ENCODE measurements at places on chromosomes 3 and 15.

DNA sequence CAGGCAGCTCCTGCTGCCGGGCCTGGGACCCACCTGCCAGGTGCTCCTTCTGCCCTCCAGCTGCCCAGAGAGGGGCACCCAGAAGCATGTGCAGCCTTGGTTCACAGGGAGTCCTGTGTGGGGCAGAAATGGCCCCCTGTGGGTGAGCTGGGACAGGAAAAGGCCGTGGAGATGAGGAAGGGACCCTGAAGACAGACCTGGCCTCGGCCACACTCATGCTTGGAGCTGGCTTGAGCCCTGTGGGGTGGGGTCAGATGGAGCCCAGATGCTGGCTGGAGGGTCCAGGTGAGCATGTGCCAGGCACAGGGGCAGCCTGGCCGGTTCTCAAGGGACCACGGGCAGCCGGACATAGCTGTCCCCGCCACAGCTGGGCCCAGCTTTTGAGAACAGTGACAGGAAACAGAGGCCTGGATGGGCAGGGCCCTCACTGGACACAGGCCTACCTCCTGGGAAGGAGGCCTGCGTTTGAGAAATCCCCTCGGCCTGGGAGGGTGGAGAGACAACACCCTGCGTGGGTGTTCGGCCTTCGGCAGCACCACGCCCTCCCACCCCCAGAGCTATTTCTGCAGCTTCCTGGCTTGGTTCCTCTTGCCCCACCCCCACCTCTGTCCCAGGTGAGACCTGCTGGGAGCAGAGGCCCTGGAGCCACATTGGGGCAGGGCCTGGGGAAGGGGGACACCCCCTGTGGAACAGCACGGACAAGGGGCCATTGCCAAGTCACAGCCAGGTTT, 132.6 kb upstream of the MEF2A start:
- no peak for DNase-seq

- no peak for DNase-seq
Observed at GRCh38 chr3:42685891-42686820, 819 bp downstream of the KLHL40 start.

DNA sequence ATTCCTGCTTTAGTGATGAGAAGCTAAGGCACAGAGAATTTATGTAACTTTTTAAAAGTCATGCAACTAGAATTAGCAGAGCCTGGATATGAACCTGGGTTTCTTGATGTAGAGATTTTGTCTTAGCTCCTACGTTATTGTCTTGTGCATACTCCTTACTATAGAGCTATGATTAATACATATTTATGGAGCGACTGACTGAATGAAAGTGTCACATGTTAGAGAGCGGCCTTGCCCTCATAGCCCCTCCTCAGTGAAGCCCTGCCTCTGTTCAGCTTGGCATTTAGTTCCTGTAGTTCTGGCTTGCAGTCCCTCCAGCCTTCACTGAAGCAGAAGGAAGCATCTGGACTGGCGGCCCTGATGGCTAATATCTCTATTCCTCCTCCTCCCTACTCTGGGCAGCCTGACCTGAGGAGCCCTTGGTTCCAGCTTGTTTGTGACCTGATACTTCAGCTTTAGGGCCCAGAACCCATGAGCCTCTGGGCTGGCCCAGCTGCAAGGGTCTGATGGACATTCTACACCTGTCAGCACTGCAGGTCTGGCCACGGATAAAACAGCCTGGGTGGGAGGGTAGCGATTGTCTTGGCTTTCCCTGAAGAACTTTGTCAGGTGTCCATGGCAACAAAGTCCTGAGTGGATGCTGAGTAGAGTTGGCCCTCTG, 13.4 kb upstream of the AGBL1 start:
- no peak for DNase-seq

DNA sequence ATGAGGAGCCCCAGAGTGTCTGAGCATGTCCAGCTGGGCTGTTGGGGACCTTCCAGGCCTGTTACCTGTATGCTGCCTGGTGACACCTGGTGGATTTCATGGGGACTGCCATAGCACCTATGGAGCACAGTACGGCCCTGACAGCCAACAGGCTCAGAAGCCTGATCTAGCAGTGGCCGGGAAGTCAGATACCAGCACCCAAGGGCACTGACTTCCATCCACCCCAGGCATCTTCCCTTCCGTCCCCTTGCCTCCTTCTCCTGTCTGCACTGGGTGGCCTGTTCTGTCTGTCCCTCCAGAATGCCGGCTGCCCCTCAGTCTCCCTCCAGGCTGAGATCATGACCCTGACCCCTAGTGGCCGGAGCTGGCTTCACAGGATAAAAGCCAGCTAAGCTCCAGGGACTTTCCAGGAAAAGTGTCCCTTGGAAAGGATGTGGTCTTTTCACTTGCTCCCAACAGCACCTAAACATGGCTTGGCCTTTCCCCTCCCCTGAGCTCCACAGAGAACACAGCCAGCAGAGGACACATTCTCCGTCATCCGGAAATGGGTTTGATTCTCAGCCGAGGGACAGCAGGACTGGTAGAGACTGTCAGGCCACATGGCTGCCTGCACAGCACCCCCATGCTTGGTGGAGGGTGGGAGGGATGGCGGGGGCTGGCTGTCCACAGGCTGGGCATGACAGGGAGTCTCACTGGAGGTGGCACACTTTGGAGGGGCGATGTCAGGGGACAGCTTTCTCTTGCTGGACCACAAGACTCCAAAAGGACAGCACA, 9.5 kb downstream of the RPS17 start:
- peak; percentile 59 for DNase-seq

DNA sequence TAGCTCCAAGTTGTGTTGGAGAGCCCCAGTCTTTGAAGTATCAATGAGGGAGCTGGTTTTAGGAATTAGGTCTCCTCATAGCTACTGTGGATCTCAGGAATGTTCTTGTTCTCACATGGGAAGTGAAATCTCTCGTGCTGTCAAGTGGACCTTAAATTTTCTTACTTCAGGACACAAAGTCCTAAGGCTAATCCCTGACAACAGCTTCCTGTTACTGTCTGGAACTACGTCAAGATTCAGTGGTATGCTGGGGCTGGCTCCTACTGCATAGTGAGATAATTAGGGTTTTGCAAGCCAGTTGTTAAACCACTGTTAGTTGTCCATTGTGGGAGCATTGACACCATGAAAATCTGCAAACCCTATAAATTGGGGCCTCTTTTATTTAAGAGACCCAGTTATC, 22.8 kb downstream of the MESP1 start:
- DNase-seq: no peak

GRCh38 chr3:173287361-173287760, 110.2 kb upstream of the NLGN1 start:
- no peak for DNase-seq

DNA sequence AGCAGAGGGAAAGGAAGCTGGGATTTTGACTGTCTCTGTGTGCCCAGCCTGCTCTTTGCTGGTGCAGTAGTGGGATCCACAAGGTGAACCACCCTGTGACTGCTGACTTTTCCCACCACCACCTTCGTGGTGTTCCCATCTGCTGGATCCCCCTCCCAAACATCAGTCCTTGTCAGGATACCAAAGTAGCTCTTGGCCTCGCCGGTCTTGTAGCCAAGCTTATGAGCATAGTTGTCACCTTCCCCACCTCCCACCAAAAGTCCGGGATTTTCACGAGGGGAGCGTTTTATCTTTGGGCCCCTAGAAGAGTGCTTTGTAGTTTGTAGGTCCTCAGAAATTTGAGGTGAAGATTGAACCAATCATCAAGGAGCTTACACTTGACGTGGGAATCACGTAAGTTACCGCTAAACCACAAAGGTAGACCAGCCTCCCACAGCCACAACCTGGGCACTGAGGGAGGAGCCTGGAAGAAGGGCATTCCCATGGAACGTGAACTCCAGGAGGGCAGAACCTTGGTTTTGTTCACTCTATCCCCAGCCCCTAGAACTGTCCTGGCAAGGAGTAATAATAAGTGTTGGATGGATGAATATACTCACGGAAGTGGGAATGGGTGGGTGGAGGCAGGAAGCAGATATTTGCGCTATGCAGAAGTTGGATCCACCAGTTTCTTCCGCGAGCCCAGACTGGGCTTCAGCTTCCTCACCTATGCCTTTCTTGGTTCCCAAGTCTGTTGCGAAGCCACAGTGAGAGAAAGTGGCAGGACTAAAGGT, 814 bp upstream of the TEX264 start:
- DNase-seq: no peak

DNA sequence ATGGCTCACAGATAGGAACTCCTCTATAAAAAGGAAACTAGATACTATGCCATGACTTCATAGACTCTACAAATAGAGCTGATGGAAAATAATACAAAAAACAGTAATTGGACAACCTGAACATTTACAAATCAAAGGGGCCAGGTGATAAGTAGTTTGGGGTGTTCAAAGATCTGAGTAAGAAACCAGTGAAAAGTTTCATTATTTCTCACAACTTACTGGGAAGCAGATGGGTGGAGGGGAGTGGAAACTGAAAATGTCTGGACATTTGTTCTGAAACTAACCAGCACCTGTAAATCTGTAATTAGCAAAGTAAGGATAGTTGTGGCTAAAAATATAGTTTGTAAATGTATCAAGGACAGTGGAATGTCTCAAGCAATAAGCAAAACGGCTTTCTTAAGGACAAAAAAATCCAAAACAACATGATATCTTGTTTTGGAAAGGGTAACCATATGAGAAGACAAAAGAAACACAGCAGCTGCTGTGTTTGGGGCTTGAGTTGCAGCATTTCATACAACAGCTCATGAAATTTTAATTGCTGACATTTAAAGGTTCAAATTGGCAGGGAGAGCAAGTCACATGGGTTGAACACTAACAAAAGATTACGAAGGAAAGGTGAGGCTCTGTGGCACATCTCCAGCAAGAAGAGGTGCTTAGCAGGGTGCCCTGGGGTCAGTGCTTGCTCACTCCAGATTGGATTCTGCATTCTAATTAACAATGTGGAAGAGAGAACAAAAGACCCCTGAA, 26.8 kb upstream of the THBS1 start:
- DNase-seq: no peak

DNA sequence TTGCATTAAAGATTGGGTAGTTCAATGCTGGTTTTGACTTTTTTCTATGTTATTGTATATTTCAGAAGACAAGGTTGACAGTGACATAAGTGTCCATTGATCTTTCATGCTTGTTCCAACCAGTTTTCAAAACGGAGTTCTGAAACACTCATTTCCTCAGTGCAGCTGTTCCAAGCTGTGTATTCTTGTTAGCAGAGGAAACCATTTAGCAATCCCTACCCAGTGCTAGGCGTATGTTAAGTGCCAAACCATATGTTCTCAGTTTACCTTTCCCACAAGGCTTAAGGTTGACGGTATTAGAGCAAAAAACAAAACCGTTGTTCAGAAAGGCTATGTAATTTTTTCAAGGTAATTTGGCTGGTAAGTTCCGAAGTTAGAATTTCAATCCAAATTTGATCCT, 9.1 kb downstream of the ATOSA start:
- no peak for DNase-seq

- DNase-seq: no peak
Observed at GRCh38 chr3:11457135-11457534, 184.9 kb downstream of the ATG7 start.

- no peak for DNase-seq
Observed at GRCh38 chr3:127815001-127815400, 7.3 kb downstream of the MGLL start.

GRCh38 chr15:66880380-66881155, 178.5 kb downstream of the SMAD6 start:
- no peak for DNase-seq

- DNase-seq: no peak
Observed at GRCh38 chr3:182315313-182315712, 478.0 kb upstream of the ATP11B start.

- peak; percentile 84 for DNase-seq
Observed at GRCh38 chr3:126982471-126983175, at the start of gene PLXNA1. Gene PLXNA1 (plus strand): TSS chr3:126983115. CDS start chr3:126988594, 5,479 bp downstream.

- DNase-seq: no peak
Observed at GRCh38 chr3:185560676-185561075, 8.3 kb upstream of the LIPH start.

GRCh38 chr3:14237457-14237856, 58.8 kb downstream of the LSM3 start:
- DNase-seq: no peak

GRCh38 chr3:185934174-185934557, 3.6 kb downstream of the TRA2B start:
- DNase-seq: no peak

DNA sequence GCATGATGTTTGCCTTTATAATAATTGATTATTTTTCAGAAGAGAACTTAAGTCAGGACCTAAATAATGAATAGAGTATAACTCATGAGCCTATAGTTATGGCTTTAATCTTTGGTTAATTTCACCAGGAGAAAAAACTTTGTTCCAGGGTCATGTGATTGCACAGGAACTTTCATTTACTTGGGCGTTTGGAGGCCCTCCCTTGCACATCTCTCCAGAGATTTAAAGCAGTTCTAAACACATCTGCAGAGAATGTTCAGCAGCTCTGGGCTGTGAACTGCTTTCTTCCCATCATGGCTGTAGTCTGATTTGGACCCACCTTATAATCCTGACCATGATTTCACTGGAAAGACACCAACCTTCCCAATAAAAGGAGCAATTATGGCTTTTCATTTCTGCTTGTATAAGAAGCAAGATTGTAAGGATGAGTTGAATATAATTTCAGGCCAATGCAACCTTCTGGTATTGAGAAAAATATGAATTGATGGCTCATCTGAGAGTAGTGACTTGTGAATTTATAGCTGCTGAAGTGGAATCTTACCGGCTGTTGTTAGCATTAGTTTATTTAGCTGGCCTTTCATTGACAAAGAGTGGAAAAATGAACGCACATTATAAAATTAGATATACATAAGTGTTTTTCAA, 80.9 kb upstream of the PRTG start:
- DNase-seq: no peak

- DNase-seq: no peak
Observed at GRCh38 chr3:108065096-108065495, 25.7 kb downstream of the CD47 start.

DNA sequence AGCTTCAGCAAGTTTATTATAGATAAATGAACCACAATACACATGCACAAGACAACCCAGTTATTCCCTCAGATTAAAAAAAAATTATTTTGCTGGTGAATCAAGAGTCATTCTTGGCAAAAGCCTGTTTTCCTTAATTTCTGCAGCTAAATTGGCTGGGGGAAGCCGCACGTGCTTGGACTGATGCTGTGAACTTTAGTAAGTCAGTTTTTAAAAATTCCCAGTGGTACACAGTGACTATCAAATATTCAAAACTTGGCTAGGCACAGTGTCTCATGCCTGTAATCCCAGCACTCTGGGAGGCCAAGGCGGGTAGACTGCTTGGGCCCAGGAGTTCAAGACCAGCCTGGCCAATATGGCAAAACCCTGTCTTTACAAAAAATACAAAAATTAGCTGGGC, 23.9 kb downstream of the EHD4 start:
- DNase-seq: no peak

DNA sequence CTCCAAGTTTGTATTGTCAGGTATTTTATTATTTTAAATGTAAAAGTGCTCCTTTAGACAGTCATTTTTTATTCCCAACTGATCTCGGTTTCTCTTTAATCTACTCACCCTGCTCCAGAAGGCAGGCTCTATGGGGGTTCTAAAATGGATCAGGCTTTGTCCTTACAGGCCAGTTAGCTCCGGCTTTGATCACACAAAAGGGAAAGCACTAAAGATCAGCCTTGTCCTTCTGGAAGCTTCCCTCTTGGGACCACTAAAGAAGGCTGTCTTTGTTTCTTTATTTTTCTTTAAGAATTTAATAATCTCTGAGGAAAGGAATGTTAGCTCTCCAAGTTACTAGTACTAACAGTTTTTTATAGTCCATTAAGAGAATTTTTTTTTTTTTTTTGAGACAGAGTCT, 560.5 kb upstream of the ZNF717 start:
- no peak for DNase-seq
